NCI-H2081 treated with DMSO at 0.1 percent for 48 hours (cell line): ENCODE measurements at places on chromosomes 4 and X.

GRCh38 chrX:150907474-150907873 lies 9.0 kb upstream of the CD99L2 start:
- no peak for DNase-seq

- DNase-seq, result no peak
Measured at GRCh38 chr4:48138936-48139335, 4.9 kb upstream of the TXK start.

DNA sequence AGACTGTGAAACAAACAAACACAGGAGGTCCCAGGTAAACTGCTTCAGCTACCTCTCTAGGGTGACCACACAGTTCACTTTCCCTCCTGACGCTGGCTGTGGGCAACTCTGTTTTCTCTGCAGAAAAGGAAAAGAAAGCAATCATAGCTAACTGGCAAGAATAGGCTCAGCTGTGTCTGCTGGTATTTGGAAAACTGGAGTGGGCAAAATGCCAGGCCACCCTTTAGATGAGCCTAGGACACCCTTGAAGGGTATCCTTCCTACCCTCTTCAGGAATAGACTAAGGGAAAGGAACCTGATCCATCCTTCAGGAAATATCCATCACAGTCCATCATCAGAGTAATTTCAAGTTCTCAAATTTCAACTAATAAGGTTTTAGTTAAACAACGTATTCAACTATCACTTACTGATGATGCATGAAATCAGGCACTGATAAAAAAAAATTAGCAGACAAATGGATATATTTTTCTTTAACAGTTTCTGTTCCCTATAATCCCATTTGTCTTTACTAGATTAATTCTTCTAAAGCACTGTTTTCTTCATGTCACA lies 60.9 kb downstream of the CAMK2D start:
- no peak for DNase-seq

GRCh38 chr4:126778348-126778747 lies 854.4 kb upstream of the INTU start:
- no peak for DNase-seq

GRCh38 chr4:8118035-8118434 lies 40.6 kb downstream of the ABLIM2 start:
- DNase-seq, result no peak

- no peak for DNase-seq
Measured at GRCh38 chr4:31366041-31366440, 645.9 kb downstream of the PCDH7 start.

DNA sequence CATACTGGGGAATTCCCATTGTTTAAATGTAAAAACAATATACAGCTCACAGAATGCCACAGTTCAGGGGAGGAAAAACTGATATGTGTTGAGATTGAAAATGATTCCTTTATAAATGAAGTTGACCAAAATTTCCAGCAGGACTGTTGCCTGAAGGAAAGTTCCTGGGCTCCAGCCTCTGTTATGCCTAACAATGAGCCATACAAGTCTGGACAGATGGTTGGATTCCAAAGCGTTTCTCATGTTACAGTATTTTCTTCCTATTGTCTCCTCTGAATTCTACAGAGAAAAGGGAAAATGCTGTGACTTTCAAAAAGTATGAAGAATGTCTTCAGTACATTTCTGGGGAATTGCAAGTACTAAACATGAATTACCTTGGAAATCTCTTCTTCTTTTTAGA lies 73.3 kb downstream of the ALPK1 start:
- no peak for DNase-seq

- no peak for DNase-seq
Measured at GRCh38 chrX:134525086-134525792, 65.3 kb downstream of the HPRT1 start.
